ENCODE measurements at places on chromosomes 3 and 15.

GRCh38 chr3:160973067-160973809, 131.9 kb downstream of the B3GALNT1 start:
- no peak for DNase-seq

- DNase-seq, result no peak
Measured at GRCh38 chr3:107870943-107871638, 219.7 kb downstream of the CD47 start.

DNA sequence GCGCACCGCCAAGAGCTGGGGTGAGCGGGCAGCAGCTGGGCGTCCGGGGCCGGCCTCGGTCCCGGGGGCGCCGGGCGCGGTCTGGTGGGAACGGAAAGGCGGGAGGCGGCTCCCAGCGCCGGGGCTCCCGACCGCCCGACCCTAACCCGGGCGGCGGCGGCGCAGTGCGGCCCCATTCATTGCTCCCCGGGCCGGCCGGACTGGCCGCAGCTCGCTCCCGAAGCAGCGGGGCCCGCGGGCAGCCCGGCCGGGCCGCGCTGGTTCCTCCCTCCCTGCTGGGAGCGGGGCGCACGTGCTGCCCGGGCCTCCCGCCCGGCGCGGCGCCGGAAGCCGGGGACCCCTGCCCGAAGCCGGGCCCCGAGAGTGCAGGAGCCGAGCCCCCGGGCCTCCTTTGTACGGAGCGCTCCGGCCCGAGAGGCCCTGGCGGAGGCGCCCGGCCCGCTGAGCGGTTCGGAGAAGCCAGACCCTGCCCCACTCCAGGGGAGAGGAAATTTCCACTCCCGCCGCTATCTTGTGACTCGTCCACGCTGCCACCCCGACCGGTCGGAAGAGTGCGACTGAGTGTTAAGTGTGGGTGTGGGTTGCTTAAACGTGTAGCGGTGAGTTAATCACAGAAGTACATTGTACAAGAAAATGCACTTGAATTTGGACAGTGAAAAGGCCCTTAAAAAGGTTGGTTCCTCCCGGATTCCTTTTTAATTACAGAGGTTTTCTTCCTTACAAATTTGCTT, 613 bp downstream of the ATP1B3 start:
- peak; percentile 43 for DNase-seq

DNA sequence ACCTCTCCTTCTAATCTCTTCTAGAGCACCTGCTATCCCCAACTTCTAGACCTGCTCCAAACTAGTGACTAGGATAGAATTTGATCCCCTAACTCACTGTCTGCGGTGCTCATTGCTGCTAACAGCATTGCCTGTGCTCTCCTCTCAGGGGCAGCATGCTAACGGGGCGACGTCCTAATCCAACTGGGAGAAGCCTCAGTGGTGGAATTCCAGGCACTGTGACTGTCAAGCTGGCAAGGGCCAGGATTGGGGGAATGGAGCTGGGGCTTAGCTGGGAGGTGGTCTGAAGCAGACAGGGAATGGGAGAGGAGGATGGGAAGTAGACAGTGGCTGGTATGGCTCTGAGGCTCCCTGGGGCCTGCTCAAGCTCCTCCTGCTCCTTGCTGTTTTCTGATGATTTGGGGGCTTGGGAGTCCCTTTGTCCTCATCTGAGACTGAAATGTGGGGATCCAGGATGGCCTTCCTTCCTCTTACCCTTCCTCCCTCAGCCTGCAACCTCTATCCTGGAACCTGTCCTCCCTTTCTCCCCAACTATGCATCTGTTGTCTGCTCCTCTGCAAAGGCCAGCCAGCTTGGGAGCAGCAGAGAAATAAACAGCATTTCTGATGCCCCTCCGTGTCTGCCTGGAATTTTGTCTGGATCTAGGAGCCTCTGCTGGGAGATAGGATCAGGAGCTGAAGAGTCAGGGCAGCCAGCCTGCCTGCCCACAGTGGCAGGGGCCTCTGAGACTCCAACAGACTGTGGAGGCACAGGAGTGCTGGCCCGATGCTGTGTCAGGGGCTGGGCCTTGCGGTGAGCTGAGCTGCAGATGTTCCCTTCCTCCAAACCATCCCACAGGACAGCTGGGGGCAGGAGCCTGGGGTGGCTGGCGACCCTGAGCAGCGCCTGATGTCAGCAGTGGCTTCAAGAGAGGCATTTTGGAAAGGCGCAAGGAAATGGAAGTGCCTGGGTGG, 3.0 kb downstream of the ISLR start:
- peak; percentile 41 for DNase-seq

- DNase-seq, result no peak
Measured at GRCh38 chr3:153069598-153070510, 92.2 kb upstream of the RAP2B start.

- peak; percentile 15 for DNase-seq
Measured at GRCh38 chr3:112889357-112889756, 42.7 kb upstream of the CD200R1L start.

GRCh38 chr15:74725225-74725774, at the start of gene CYP1A1:
CYP1A1 (minus strand) TSS chr15:74725528; CDS start chr15:74723097, 2,431 bp downstream.
- no peak for DNase-seq

DNA sequence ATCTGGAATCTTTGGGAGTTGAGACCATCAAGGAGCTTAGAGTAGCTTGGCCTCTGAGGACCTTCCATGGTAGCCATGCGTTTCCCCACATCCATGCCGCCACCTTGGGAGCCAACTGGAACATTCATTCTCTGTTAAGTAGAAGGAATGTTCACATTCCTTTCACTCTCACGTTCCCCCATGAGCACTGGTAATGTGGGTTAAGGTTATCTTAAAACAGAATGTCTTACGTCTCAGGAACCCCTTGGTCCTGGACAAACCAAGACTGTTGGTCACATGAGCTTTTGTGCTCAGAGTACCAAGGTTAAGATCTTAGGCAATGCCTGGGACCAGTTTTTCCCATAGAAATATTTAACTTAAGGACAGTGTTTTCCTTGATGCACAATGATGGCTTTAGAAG, 211.7 kb upstream of the UBE2E1 start:
- no peak for DNase-seq

GRCh38 chr3:114827495-114827894, 319.6 kb downstream of the ZBTB20 start:
- peak; percentile 40 for DNase-seq

DNA sequence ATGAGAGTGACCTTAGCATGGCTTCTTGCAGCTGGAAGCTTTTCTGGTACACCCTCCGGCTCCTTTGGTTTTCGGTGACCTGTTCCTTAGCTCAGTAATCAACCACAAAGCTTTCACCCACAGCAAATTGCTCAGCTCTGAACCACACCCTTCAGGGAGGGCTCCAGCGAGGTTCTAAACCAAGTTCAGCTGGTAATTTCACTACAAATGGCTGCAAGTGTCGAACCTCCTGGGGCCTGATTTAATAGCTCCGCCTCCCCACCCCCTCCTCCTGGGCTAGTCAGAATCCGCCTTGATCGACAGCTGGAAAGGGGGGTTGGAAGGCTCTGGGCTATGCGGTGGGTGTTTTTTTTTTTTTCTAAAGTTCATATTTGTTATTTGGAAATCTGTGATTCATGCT, 150.9 kb upstream of the MCTP2 start:
- DNase-seq, result peak; percentile 45

DNA sequence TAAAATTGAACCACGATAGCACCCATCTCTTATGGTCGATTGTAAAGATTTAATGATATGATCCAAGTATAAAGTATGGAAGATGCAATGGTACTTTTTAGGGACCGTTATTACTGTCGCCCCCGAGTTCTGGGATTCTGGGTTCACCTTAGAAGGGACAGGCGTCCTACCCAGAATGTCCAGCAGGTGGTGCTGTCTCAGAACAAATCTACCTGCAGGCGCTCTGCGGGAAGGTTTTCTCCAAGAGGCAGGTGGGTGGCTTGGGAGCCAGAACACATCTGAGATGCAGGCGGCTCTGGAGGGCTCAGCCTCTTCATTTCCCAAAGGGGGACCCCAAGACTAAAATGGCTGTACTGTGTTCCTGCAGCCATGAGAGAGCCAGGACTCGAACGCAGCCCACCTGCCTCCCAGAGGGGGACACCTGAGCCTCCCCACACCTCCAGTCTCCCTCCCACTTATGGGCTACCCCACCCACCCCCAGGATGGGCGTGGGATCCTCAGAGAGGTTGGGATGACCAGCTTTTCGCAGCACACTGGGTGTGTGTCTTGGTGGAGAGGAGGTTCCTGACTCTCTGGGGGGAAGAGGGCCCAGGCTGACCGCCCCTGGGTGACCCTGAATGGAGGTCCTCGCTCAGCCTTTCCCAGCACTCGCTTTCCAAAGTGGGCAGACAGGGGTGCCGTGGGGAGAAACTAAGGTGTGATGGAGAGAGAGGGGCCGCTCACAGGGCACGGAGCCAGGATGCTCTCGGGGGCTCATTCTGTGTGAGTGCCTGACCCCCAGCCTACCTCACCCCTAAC, 28.1 kb upstream of the CORO2B start:
- peak; percentile 69 for DNase-seq

Measured in ELF-1 (cell line).